Glutamatergic neuron (in vitro differentiated cells): ENCODE measurements at places on chromosomes 6 and 20. TPM values are rescaled to one million over a fixed set of nuclear protein-coding genes. Genes with fewer than 3 reads are reported as not detected.

- H3K36me3 ChIP-seq = peaks cover 2% of the 10 kb centered on the region
- H3K4me1 ChIP-seq = peaks cover 20% of the 10 kb centered on the region
- H3K27ac ChIP-seq = no peak overlapping the region
- peaks cover 5% of the 10 kb centered on the region for H3K27me3 ChIP-seq
- DNase-seq = no peak
Measured at GRCh38 chr6:24854077-24854666, 55.5 kb upstream of the ARMH2 start.

DNA sequence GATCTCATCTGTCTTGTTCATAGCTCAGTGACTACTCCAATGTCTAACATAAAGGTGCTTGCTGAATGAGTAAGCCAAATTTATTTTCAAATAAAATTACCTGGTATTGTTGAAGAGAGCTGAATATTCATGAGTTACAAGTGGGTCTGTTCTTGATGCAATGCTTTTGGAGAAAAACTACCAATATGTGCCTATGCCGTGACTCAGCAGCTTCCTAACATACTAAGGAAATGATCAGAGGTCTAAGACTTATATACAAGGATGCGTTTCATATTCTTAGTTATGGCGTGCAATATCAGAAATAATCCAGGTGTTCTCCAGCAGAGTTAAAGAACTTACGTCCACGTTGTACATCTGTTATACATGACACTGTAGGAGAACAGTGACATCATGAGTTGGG is 5.1 kb downstream of the FAM120B start:
- H3K4me1 ChIP-seq = peaks cover 36% of the 10 kb centered on the region
- H3K27ac ChIP-seq = no peak overlapping the region
- H3K27me3 ChIP-seq = peaks cover 3% of the 10 kb centered on the region
- no peak overlapping the region for H3K4me3 ChIP-seq
- no peak for DNase-seq

MOCS1 gene
- total RNA-seq = 9.9 TPM

DNA sequence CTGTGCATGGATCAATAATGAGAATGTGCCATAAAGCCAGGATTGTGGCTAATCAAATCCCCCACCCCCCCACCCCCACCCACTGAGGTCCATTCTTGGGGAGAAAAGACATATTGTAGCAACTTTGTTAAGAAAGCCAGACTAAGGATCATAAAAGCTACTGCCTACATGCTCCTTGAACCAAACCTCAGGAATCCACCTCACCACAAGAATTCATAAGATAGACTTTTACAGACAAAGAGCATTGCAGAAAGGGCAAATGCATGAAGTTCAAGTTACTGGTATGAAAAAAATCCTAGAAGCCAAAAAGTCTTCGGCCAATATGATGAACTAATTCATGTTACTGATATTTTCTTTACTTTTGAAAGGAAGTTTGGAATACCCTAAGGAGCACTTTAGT is 187.9 kb upstream of the ARID1B start:
- DNase-seq = no peak
- H3K27ac ChIP-seq = no peak overlapping the region
- H3K4me3 ChIP-seq = no peak overlapping the region
- no peaks in the 10 kb centered on the region for H3K4me1 ChIP-seq
- H3K36me3 ChIP-seq = no peaks in the 10 kb centered on the region
- no peaks in the 10 kb centered on the region for H3K27me3 ChIP-seq
